CD4-positive, alpha-beta T cell treated with Interleukin-1 beta for 1 hour (primary cell): ENCODE measurements at places on chromosomes 5 and 9.
A peak's percentile ranks its signal among the peaks of the same experiment; 100 is the strongest.

GRCh38 chr5:132814503-132815294, 1.6 kb downstream of the SOWAHA start:
- no peak for DNase-seq

GRCh38 chr9:127241354-127241753, 23.2 kb upstream of the GARNL3 start:
- no peak for DNase-seq

- no peak for DNase-seq
Observed at GRCh38 chr5:142597546-142598337, 88.1 kb downstream of the FGF1 start.

GRCh38 chr5:55344392-55344992, 36.7 kb downstream of the MTREX start:
- peak; percentile 69 for DNase-seq

DNA sequence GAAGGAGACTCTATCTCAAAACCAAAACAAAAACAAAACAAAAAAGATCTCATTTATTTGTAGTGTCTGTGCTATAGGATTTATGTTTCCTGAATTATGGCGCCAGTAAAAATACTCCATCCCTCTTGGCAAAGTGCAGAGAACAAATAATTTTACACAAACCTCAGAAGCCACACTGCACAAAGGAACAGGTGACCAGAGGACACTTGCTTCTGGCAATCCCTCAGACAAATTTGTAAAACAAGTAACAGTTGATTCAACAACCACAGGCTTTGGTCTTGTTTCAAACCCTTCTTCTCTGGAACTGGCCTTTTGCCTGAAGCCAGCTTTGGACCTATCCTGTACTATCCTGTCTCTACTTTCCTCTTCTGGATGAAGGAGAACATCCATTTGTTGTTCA, 502.1 kb downstream of the DMAC1 start:
- DNase-seq = no peak

- DNase-seq = peak; percentile 28
Observed at GRCh38 chr9:35650341-35651158, at the start of gene SIT1. Gene SIT1, minus strand, starts transcription at chr9:35650931. Its CDS starts 78 bp downstream, at chr9:35650853.

DNA sequence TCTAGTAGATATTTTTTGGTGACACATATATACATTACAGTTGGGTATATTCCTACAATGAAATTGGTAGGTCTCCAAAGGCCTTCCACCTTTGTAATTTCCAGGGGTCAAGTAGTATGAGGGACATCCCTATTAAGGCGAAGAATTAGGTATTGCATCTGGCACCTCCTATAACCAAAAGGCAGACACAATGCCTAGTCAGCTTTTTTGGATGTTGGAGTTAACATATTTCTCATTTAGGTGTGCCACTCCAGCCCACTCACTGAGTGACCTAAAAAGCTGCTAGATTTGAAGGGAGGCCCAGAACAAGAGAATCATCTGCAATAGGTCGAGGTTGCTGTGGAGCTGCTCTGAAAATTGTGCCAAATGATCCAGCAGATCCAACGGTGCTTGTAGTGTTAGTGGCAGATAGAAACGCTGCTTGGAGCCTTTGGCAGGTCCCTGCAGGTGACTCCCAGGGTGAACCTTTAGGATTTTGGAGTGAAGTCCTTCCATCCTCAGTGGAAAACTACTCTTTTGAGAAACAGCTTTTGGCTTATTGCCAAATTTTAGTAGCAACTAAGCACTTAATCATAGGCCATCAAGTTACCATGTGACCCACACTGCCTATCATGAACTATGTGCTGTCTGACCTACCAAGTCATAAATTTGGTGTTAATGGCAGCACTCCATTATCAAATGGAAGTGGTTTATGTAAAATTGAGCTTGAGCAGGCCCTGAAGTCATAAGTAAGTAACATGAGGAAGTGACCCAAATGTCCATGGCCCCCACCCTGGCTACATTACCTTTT, 15.7 kb upstream of the FNIP1 start:
- no peak for DNase-seq

DNA sequence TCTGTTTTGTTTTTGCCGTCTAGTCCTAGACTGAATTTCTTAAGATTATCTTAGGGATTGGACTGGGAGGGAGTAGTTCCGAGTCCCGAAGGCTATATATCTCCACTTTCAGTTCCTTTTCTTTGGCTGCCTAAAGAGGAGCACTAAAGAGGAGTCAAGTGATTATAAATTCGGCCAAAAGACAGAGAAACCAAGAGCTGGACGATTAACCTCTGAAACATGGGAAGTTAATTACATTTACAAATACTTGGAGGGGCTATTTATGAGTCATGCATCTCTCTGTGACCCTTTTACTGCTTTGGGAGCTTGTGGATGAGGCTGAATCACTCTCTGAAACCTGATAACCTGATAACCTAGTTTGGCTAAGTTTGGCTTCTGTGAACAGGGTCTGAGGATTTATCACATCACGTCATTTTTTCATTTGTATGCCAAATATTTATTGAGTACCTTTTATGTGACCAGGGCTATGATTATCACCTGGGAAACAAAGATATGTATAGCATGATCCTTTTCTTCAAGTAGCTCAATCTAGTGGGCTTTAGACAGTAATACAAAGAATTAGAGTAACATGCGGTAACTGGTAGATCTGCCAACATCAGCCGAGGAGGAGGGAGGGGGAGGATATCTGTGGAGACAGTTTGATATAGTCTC, 180.9 kb downstream of the CD180 start:
- DNase-seq = no peak
